ENCODE measurements at places on chromosomes 2 and 18.

GRCh38 chr2:95009412-95009811, 16.1 kb upstream of the MAL start:
- DNase-seq, result no peak

- DNase-seq, result no peak
Measured at GRCh38 chr2:68366083-68366560, 1.0 kb downstream of the PLEK start.

DNA sequence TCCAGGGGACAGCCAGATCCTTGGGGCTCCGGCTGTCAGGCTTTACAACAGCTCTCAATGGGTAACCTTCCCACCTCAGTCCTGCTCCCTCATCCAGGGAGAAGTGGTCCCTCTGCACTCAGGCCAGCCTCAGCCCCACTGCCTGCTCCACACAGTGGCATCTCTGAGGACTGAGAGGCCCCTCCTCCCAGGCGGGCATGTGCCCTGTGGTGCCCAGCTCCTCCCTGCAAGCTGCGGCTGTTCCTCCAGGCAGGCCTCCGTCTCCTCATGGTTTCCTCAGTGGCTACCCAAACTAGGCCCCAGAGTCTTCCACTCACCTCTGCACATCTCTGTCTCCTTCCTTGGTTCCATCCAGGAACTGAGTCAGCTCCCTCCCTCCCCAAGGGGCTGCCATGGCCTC, 81.7 kb upstream of the TMEM200C start:
- DNase-seq, result no peak

DNA sequence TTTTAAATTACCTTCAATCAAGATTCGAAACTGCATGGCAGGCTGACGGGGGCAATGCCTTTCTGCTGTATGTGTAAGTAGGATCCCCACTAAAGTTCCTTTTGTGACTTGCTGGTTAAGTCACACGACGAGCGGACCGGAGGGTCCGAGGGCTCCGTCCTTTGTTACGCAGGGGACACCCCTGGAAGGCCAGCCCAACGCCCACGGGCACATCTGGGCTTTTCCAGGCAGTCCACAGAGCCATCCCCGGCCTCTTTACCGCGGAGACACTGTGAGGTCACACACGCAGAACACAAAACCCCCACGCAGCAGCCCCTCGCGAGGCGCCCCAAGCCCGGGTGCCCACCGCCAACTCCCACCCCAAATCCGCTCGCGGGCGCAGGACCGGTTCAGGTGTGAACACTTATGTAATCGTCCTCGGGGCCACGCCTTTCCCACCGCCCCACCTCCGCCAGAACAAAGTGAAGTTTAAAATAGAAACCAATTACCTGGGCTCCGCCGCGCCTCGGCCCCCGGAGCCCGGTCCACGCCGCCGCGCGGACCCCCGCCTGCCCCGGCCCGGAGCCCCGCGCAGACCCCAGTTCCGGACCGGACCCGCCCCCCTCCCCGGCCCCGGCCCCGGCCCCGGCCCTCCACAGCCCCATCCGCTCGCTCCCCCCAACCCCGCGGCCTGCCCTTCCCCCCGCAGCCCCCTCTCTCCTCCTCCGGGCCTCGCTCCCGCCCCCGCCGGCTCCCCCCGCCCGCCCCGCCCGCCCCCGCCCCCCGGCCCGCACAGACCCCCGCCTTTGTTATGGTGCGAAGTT, 4.2 kb downstream of the ZNF516 start:
- no peak for DNase-seq

- DNase-seq, result no peak
Measured at GRCh38 chr2:33222309-33222708, 254.1 kb upstream of the RASGRP3 start.

GRCh38 chr2:71154798-71155197, 24.4 kb downstream of the MPHOSPH10 start:
- DNase-seq, result no peak

- DNase-seq, result peak; percentile 28
Measured at GRCh38 chr2:102147935-102148334, 5.4 kb downstream of the IL1R1 start.

DNA sequence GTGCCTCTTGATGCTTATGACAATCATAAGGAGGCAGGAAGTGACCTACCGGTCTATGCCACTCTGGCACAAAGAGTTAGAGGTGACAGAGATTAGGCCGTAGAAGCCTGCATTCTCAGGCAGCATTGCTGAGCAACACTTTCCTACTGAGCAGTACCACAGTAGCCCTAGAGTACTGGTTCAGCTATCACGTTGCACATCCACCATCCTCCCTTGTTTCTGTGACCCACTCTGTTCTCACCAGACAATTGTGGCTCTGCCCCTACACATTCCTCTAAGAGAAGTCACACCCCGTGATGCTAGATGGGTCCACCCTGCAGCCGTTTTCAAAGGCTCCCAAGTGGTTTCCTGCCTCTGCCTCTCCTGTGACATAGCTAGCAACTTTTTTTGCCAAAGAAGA, 22.6 kb upstream of the SUCLG1 start:
- no peak for DNase-seq

DNA sequence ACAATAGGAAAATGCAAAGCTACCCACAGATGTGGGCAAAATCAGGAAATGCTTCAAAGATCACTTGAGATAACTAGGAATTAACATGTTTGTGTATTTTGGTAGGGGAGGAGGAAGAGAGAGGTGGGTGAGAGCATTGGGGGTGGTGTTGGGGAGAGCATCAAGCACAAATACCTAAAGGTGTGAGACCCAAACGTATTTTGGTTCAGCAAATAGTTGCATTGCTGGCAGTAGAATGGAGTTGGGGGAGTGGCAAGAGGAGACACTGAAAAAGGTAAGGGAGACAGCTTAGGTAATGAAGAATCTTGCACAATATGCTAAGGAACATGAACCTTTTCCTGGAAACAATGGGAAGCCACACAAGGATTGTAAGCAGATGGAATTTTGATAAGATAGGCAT, 1.5 kb upstream of the PELI1 start:
- no peak for DNase-seq
